ENCODE measurements at places on chromosomes 4 and X.

GRCh38 chrX:66074920-66075879 lies 35.3 kb upstream of the VSIG4 start:
- DNase-seq, result no peak

DNA sequence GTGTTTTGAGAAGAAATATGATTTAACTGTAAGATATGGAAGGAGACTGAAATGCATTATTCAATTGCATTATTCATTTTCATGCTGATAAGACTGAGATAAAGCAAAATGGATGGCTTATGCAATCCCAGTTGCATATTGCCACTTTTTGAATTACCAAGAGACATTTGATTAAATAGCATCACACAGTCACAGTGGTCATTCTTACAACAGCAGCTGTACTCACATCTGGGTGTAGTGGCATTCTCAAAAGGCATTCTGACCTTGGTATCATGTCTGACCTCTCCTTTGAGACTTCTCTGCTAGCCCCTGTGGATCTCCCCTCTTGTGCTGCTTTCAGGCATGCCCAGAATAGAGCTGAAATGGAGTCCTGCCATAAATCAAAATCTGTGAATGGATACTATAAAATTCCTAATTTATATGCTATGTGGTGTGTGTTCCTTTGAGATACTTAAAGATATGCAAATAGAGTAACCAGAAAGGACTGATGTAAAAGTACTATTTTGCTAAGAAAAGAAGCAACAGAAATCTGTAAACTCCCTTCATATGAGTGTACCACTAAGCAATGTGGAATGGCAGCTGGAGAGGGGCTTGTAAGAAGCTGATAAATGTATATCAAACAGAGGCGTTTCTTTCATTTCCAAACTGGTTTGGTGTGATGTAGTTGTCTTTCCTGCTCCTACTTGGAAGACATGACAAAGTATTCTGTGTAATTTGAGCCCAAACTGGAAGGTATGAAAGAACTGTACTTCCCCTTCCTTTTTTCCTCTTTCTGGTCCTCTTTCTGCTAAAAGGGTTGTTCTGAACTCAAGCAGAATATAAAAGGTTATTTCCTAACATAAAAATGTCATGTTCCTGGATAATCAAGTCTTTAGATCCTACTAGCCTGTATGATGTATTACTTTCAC lies 25.4 kb upstream of the METAP1 start:
- DNase-seq, result no peak

DNA sequence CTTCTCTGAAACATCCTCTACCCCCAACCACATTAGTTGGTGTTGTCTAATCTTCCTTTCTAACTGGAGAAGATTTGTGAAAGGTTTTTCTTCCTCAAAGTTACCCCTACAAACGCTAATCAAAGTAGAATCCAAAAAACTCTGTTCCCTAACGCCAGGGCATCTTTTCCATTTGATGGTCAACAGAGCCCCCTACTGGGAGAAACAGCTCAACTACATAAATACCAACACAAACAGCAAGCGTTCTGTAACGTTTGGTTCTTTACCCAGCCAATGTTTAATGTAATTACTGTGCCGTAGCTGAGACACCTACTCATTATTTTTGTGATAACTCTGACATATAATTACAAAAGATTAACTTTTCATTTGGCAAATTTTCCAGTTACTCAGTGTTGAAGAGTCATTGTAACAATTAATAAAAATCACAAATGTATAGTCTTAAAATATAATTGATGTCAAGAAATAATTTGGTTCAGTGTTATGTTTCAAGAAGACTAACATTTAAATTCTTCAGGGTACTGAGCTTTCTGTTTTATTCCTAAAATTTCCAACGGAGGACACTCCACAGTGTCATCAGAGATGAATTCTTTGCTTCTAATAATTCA lies 94.9 kb upstream of the TBC1D9 start:
- DNase-seq, result no peak

DNA sequence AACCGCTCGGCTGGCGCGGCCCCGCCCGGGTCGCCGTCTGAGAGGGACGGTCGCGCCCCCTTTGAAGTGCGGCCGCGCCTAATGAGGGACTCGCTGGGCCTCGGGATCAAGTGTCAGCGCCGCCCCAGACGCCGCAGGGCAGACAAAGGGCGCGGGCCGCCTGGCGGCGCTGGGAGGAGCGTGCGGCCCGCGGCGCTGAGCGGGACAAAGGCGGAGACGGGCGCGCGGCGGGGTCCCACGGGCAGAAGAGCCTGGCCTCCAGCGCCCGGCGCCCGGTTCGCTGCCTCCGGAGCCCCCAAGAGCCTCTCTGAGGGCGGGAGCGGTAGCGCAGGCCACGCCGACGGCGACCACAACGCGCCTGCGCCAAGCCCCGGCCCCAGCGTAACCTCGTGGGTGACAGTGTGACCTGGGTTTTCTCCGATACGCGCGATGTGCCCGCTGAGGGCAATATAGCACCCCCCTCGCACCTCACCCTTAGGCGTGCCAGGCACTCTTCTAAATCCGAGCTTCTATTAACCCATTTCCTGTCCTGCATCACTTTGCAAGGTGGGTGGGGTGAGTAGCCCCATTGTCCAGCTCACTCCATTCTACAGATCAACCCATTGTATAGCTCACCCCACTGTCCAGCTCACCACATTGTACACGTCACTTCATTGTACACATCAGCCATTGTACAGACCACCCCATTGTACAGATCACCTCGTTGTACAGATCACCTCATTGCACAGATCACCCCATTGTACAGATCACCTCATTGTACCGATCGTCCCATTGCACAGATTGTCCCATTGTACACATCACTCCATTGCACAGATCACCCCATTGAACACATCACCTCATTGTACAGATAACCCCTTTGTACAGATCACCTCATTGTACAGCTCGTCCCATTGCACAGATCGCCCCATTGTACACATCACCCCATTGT lies 33.7 kb upstream of the STX18 start:
- DNase-seq, result peak; percentile 28

GRCh38 chrX:16488959-16489358 lies 161.0 kb upstream of the S100G start:
- no peak for DNase-seq

- no peak for DNase-seq
These were observed 277.4 kb downstream of the SPRY1 start for GRCh38 chr4:123673971-123674370.

GRCh38 chrX:77561372-77561771 lies 114.2 kb downstream of the FGF16 start:
- DNase-seq, result no peak

DNA sequence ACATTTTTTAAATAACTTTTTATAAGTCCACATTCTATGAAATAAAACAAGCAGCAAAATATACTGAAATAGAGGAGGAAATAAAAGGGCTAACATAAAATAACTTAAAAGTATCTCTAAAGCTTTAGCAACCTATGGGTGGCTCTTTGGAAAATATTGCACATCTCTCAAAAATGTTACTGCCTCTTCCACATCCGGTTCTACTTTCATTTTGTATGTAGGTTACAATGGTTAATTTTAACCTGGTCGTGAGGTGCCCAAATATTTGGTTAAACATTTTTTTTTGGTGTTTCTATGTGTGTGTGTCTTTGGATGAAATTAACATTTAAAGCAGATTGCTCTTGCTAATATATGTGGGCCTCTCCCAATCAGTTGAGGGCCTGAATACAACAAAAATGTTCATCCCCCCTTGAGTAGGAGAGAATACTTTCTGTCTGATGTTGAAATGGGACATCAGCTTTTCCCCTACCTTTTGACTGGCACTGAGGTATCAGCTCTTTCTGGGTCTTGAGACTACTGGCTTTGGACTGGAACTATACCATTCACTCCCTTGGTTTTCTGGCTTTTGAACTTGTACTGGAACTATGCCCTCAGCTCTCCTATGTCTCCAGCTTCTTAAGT lies 353.0 kb downstream of the ADAM29 start:
- DNase-seq, result no peak

DNA sequence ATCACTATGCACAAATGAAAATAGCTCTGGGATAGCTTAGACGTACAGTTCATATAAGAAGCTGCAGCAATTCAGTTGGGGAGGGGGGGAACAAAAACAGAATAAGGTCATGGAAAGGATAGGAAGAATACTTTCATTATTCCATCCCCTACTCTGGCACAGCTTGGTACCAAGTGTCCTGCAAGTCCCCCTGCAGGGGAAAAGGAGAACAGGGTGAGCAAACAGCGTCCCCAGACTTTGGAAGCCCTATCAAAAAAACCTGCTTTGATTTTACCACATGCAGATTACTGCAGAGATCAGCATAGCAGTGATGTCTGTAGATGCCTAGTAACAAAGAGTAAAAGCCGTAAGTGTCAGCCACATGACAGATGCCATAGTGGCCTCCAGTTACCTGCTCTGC lies 209.4 kb upstream of the NEIL3 start:
- DNase-seq, result no peak

DNA sequence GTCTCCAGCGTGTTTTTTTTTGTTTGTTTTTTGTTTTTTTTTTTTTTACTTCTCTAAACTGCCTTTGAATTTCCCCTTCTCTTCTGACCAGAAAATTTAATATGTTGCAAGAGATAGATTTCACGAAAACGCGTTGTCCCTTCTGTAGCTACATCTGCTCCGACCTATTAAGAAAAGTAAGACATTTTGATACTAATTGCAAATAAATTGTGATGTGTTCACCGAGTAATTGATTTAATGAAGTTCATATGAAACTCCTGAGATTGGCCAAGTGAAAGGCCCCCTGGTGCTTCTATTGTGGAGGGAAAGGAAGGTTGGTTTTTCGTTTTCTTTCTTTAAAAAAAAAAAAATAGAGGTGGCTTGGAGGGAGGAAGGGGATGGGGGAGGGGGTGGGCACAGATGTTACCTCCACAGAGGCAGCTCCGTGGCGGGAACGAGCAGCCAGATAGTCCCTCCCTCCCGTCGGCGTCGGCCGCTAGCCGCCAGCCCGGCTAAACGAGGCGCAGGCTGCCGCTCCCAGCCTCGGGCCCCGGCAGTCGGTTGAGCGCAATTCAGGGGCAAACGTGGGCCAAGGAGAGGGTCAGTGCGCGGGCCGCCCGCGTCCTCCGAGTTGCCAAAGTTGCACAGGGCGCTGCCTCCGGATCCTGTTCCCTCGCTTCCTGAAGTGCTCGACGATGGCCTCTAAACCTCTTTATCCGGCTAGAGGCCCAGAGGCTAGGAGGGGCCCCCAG lies 139.1 kb upstream of the ZIC3 start:
- no peak for DNase-seq

DNA sequence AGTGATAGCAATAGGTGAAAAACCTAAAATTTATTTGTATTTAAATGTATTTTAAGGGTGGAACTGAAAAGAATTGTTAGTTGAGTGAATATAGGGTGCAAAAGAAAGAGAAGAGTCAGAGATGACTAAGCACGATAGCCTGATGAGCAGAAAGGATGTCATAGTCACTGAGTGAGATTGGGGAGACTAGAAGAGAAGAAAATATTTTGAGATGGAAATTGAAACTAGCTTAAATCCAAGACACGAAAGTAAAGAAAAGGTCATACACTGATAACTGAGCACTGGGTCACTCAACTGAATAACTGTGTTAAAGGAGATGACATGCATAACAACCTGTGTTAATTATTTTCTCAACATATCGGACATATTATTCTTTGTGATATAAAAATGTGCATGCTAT lies 55.5 kb downstream of the SPANXN4 start:
- no peak for DNase-seq

DNA sequence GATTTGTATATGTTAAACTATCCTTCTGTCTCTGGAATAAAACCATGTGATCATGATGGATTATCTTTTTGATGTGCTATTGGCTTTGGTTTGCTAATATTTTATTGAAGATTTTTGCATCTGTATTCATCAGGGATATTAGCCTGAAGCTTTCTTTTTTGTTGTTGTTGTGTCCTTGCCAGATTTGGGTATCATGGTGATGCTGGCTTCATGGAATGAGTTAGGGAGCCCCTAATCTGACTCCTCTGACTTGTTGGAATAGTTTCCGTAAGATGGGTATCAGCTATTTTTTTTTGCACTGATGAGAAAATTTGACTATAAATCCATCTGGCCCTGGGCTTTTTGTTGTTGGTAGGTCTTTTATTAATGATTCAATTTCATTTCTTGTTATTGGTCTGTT lies 45.7 kb downstream of the ATP10D start:
- DNase-seq, result no peak

GRCh38 chrX:154409222-154409871 lies at the start of gene DNASE1L1:
DNASE1L1 (minus strand) TSS chrX:154409254; CDS start chrX:154405568, 3,686 bp downstream.
- no peak for DNase-seq

DNA sequence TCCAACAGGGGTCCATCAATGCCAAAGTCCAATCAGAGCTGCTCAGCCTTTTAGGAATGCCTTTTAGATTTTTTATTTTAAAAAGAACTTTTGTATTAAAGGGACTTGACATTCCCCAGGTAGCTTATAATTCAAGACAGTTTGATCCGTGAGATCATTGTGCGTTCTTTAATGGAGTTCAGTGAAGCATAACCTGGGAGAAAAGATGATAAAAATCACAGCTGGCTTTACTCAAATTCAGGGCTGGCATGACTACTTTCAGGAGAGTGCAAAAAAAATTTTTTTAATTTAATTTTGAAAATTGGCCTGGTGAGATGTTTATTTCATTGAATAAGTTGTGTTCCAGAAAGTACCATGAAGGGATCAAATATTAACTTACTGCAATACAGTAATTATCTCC lies 118.2 kb downstream of the VCX2 start:
- DNase-seq, result no peak

DNA sequence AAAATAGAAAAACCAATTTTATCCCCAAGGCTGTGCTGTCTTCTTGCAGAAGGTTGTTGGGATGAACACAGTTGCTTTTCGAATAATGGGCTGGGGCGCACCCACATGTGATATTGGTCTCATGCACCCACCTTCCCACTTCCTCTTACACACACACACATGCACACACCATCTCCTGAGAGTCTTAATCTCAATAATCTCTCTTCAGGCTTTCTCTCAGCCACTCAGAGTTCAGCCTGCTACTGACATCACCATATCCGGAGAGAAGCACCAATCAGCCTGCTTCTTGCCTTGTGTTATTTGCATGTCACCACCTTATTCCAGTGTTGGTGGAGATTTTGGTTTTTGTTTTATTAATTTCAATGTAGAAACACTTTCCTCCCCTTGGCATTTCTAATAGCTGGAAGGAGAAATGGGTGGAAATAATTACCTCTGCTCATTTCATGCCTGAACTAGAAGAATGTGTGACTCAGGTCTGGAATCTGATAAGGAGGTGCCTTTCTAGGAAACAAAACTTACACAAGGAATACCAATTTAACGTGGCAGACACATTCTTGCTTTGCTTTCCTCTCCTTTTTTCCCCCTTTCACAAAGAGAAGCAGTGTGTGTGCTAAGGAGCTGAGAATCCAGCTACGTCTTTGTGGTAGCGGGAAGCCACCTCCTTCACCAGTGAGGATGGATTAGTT lies 400.2 kb downstream of the MID1IP1 start:
- no peak for DNase-seq
